ENCODE measurements at places on chromosomes 12 and 14.
A peak's percentile ranks its signal among the peaks of the same experiment; 100 is the strongest.

DNA sequence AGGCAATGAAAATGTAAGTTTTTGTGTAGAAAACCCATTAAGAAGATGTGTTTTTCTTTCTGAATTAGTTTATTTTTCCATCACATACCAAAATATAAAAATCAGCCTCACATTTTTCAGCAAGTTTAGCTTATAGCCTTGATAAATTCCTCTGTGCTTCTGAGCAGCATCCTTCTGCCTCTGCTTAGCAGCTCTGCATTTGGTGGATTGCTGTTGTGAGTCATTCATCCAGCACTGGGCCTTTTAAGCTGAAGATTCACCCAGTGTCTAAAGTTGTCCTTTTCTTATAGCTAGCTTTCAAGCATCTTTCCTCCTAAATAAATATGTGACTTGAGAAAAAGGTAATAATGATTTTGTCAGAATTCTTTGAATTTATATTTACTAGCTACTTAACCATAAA is 206.1 kb downstream of the PCNX1 start:
- DNase-seq = no peak
- H3K4me3 ChIP-seq = no peak overlapping the region
- H3K27me3 ChIP-seq = no peaks in the 10 kb centered on the region
- H3K27ac ChIP-seq = no peak overlapping the region

DNA sequence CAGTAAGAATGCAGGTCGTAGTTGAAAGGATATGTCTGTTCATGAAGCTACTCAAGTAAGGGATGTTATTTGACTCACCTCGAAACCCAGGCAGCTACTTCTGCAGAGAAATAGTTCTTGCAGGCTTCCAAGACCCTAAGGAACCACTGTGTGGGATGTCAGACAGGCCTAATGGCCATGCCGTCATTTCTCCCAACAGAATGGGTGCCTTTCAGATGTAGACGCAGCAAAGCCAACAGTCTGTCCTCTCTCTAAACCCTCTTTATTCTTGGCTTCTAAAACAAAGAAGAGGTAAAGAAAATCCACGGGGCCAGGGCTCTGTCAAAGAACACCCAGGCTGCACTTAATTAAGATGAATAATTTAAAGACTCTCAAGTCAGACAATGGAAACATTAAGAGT is 19.0 kb upstream of the ACTN1 start:
- no peak overlapping the region for H3K4me3 ChIP-seq
- no peak overlapping the region for H3K27ac ChIP-seq
- no peaks in the 10 kb centered on the region for H3K36me3 ChIP-seq
- DNase-seq = no peak
- no peaks in the 10 kb centered on the region for H3K4me1 ChIP-seq
- H3K27me3 ChIP-seq = no peaks in the 10 kb centered on the region

GRCh38 chr12:123478762-123479161 is 20.8 kb downstream of the SNRNP35 start:
- no peak overlapping the region for H3K27ac ChIP-seq
- no peaks in the 10 kb centered on the region for H3K36me3 ChIP-seq
- H3K4me3 ChIP-seq = no peak overlapping the region
- H3K27me3 ChIP-seq = no peaks in the 10 kb centered on the region
- no peaks in the 10 kb centered on the region for H3K4me1 ChIP-seq
- DNase-seq = no peak

GRCh38 chr14:26794731-26795130 is 196.9 kb upstream of the NOVA1 start:
- no peak overlapping the region for H3K27ac ChIP-seq
- no peaks in the 10 kb centered on the region for H3K4me1 ChIP-seq
- H3K36me3 ChIP-seq = no peaks in the 10 kb centered on the region
- no peak for DNase-seq
- no peak overlapping the region for H3K4me3 ChIP-seq
- no peaks in the 10 kb centered on the region for H3K27me3 ChIP-seq

GRCh38 chr14:100469632-100470522 is 117.3 kb downstream of the BEGAIN start:
- no peak for DNase-seq
- H3K36me3 ChIP-seq = no peaks in the 10 kb centered on the region
- H3K4me3 ChIP-seq = no peak overlapping the region
- no peaks in the 10 kb centered on the region for H3K4me1 ChIP-seq

- H3K4me3 ChIP-seq = no peak overlapping the region
- no peak overlapping the region for H3K27ac ChIP-seq
- DNase-seq = no peak
- H3K36me3 ChIP-seq = no peaks in the 10 kb centered on the region
These were observed 35.5 kb upstream of the C12orf75 start for GRCh38 chr12:105294886-105295479.

DNA sequence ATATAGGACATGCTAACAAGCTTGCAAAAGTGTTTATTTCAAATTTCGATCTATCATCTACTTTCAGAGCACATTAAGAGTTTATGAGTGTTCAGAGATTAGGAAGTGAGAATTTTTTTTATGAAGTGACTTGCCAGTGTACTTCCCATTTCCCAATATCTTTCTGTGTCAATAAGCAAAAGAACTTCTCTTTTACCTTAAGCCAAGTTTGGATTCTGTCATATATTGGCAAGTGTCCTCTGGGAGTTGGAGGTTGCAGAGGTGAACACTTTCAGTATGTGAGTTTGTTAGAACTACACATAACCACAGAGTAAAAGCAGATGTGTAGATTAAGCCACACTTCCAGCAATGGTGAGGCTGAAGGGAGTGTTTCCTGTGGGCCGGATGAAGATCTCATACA is 16.6 kb upstream of the KLRF1 start:
- no peaks in the 10 kb centered on the region for H3K27me3 ChIP-seq
- no peaks in the 10 kb centered on the region for H3K36me3 ChIP-seq
- no peaks in the 10 kb centered on the region for H3K4me1 ChIP-seq
- no peak overlapping the region for H3K27ac ChIP-seq
- H3K4me3 ChIP-seq = no peak overlapping the region

- H3K27ac ChIP-seq = no peak overlapping the region
- no peak overlapping the region for H3K4me3 ChIP-seq
- H3K27me3 ChIP-seq = no peaks in the 10 kb centered on the region
- peaks cover 8% of the 10 kb centered on the region for H3K4me1 ChIP-seq
- DNase-seq = no peak
These were observed 269.6 kb upstream of the AMIGO2 start for GRCh38 chr12:47349137-47350061.

- no peaks in the 10 kb centered on the region for H3K36me3 ChIP-seq
- H3K4me1 ChIP-seq = peaks cover 23% of the 10 kb centered on the region
- DNase-seq = no peak
- no peak overlapping the region for H3K4me3 ChIP-seq
These were observed 74.4 kb downstream of the DUSP16 start for GRCh38 chr12:12488296-12488695.

GRCh38 chr12:3888659-3889058 is 15.5 kb upstream of the PARP11 start:
- H3K27me3 ChIP-seq = no peaks in the 10 kb centered on the region
- no peak overlapping the region for H3K4me3 ChIP-seq
- no peaks in the 10 kb centered on the region for H3K36me3 ChIP-seq

DNA sequence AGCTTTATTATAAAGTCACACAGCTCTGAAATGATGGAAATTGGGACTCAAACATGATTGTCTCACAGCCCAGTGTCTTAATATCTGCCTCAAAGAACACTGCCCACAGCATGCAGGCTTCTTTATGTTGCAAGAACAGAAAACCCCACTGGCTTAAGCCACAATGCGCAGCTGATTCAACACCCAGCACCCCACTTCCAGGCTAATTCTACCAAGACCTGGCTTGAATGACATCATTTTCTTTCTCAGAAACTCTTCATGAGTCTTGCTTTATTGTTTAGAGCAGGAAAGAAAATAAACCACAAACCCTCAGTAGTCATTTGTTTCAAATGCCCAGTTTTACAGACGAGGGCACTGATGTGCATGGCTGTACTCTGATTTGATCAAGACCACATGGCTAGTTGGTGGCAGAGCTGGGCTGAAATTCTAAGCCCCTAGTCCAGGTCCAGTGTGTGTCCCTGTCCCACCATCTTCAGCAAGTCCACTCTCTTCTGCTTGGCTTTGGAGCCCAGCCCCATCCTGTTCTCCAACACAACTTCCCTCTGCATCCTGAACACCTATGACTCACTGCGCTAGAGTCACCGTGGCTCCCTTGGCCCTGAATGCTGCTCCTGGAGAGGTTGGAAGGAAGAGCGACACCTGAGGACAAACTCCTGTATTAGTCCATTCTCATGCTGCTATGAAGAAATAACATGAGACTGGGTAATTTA is 50.3 kb upstream of the SRSF5 start:
- no peak for DNase-seq
- no peak overlapping the region for H3K4me3 ChIP-seq
- H3K27ac ChIP-seq = no peak overlapping the region
- H3K4me1 ChIP-seq = peaks cover 24% of the 10 kb centered on the region

DNA sequence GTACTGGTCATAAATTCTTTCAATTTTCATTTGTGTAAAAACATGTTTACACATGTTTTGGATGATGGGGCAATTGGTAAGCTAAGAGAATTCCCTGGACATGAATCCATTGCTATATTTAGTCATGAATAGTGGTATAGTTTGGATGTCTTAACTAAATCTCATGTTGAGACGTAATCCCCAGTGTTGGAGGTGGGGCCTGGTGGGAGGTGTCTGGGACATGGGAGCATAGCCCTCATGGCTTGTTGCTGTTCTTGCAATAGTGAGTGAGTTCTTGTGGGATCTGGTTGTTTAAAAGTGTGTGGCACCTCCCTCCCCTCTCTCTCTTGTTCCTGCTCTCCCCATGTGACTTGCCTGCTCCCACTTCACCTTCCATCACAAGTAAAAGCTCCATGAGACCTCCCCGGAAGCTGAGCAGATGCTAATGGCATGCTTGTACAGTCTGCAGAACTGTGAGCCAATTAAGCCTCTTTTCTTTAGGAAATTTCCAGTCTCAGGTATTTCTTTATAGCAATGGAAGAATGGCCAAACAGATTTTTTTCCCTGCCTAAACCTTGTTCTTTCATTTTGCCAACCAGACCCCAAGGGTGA is 33.6 kb downstream of the CTSG start:
- H3K27me3 ChIP-seq = no peaks in the 10 kb centered on the region
- no peaks in the 10 kb centered on the region for H3K4me1 ChIP-seq
- no peak overlapping the region for H3K4me3 ChIP-seq
- DNase-seq = no peak
- no peak overlapping the region for H3K27ac ChIP-seq
- no peaks in the 10 kb centered on the region for H3K36me3 ChIP-seq

DNA sequence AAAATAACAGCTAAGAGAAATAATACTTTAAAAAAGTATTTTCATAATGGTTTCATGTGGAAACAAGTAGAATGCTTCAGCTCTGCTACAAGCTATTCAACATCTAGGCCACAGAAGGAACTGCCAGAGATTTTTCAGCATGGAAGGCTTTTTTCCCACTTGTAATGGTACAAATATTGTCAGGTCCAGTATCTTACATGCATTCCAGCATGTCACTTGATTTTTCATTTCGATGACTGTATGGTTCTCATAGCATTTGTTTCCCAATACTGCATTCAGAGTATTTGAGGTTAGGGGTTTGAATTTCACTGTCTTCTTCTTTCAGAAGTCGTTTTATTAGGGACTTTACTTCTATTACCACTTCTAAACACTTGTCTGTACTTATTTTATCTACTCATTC is 1701.5 kb upstream of the FLRT2 start:
- H3K27ac ChIP-seq = no peak overlapping the region
- H3K27me3 ChIP-seq = no peaks in the 10 kb centered on the region
- H3K36me3 ChIP-seq = no peaks in the 10 kb centered on the region

DNA sequence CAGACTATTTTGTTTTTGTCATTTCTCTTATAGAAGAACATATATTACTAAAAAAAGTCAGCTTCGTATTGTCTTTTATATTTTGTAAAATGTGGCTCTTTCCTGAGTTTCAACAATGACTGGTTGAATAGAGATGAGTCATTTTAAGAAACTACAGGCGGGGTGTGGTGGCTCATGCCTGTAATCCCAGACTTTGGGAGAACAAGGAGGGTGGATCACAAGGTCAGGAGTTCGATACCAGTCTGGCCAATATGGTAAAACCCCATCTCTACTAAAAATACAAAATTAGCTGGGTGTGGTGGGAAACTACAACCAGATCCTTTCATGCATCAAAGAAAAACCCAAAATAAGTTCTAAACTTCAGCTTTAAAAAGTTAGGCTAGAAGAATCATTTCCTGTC is 28.8 kb downstream of the HECTD4 start:
- H3K4me3 ChIP-seq = no peak overlapping the region
- no peaks in the 10 kb centered on the region for H3K36me3 ChIP-seq
- no peaks in the 10 kb centered on the region for H3K4me1 ChIP-seq
- DNase-seq = no peak

GRCh38 chr14:102568115-102568614 is 24.3 kb upstream of the RCOR1 start:
- no peak overlapping the region for H3K27ac ChIP-seq
- no peaks in the 10 kb centered on the region for H3K36me3 ChIP-seq
- DNase-seq = no peak
- no peaks in the 10 kb centered on the region for H3K27me3 ChIP-seq

DNA sequence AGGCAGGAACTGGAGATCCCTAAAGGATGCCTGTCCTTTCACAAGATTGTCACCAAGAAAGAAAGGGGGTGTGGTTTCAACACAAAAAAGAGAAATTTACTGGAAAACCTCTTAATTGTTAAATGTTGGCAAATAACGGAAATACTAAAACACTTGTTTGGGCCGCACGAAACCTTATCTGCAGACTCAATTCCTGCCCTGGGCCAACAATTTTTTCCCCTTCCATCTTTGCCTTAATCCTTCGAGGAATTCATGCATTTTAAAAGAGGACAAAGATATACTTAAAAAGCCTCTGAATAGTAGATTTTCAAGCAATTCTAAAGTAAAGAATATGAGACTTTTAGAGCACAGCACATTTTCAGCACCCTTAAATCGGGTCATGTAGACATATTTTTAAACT is 366.2 kb downstream of the DUSP6 start:
- H3K4me1 ChIP-seq = no peaks in the 10 kb centered on the region
- no peaks in the 10 kb centered on the region for H3K27me3 ChIP-seq
- no peaks in the 10 kb centered on the region for H3K36me3 ChIP-seq
- H3K4me3 ChIP-seq = no peak overlapping the region

- DNase-seq = no peak
- H3K4me3 ChIP-seq = peak overlapping the region; percentile 62
- H3K27ac ChIP-seq = no peak overlapping the region
- peaks cover 8% of the 10 kb centered on the region for H3K4me1 ChIP-seq
- no peaks in the 10 kb centered on the region for H3K27me3 ChIP-seq
These were observed 494 bp downstream of the TMTC3 start for GRCh38 chr12:88142610-88142991.

- H3K36me3 ChIP-seq = no peaks in the 10 kb centered on the region
- no peaks in the 10 kb centered on the region for H3K4me1 ChIP-seq
- no peak overlapping the region for H3K4me3 ChIP-seq
- no peak overlapping the region for H3K27ac ChIP-seq
- DNase-seq = no peak
These were observed 113.6 kb downstream of the TAOK3 start for GRCh38 chr12:118259079-118259478.

DNA sequence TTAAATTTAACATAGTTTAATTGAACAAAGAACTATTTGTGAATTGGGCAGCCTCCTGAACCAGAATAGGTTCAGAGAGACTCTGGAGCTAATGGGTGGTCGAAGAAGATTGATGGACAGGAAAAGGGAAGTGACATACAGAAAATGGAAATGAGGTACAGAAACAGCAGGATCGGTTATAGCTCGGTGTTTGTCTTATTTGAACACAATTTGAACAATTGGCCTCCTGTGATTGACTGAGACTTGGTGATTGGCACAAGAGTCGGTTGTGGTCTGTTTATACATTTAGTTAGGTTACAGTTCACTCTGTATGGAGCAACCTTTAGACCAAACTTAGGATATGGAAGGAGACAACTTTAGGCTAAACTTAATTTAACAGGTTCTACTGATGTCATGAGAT is 18.4 kb upstream of the CFL2 start:
- H3K4me3 ChIP-seq = no peak overlapping the region
- H3K4me1 ChIP-seq = no peaks in the 10 kb centered on the region
- H3K27me3 ChIP-seq = no peaks in the 10 kb centered on the region
- H3K27ac ChIP-seq = no peak overlapping the region
- no peak for DNase-seq
- no peaks in the 10 kb centered on the region for H3K36me3 ChIP-seq

All from pancreas (tissue), 10 donors.